ENCODE measurements at places on chromosomes 4 and X.

GRCh38 chr4:8310306-8310705 is 40.8 kb downstream of the HTRA3 start:
- no peak for DNase-seq

- DNase-seq, result no peak
These were observed 68.5 kb downstream of the BMPR1B start for GRCh38 chr4:94826206-94826605.

- no peak for DNase-seq
These were observed 77.1 kb downstream of the DCLK2 start for GRCh38 chr4:150155391-150155790.

- DNase-seq, result no peak
These were observed 91.8 kb downstream of the MAB21L2 start for GRCh38 chr4:150673793-150674192.

- DNase-seq, result no peak
These were observed at the start of gene CCDC158 for GRCh38 chr4:76420762-76421581. TSS of gene CCDC158 (minus strand) at chr4:76421141. CDS start at chr4:76403207, 17,934 bp downstream.

Measured in activated CD4-positive, alpha-beta T cell treated with anti-CD3 and anti-CD28 coated beads, Interleukin-2, amount 10 ng/mL, durations not matched to agents 7 days and 5 days (primary cell).